DMS153 (cell line): ENCODE measurements at places on chromosomes 12 and 14.

DNA sequence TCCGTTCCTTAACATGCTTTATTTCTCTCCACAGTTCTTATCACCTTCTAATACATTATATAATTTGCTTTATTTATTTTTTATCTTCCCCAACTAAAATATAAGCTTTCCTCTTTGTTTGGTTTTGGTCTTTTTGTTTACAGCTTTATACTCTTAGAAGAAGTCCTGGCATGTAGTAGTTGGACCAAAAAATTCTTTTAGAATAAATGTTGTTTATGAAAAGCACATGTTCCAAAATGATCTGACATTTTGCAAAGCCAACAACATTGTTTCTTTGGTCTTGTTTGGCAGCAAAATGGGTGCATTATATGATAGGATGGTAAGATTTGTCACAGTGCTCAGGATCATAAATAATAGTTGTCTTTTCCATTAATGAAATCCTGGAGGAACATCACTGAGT is 312.5 kb downstream of the LRIG3 start:
- no peak for DNase-seq

DNA sequence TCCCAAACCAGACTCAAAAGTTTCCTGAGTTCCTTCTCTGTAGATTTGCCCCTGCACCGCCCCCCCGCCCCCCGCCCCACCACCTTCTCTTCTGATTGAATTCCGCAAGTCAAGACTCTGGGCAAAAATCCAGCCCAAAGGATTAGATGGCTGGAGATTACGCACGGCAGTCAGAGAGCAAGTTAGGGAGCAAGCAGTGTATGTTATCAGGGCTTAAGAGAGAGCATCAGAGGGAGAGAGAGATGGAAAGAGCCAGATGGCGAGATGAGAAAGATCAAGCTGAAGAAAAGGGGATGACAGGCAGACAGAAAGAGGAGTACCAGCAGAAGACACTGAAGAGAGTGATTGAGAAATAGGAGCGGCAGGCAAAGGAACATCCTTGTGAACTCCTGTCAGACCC is 13.9 kb upstream of the ANKRD33 start:
- no peak for DNase-seq

DNA sequence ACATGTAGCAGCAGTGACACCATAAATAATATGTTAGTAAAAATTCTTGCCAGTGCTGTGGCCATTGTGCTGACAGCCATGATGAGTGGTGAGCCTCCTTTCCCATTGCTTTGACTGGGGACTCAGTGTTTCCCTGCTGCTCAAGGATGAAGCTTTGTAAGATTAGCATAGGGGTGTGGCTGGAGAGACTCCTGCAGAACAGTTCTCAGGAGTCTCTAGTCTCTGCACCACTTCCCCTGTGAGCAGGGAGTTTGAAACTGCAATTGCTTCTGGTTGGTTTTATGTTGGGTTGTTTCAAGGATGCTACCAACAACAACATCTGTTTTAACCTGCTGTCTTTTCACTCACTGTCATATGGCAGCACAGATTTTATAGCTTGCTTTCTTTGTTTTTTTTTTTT is 41.4 kb downstream of the ZC3H14 start:
- DNase-seq = no peak

GRCh38 chr14:39680777-39681176 is 248.5 kb upstream of the FBXO33 start:
- no peak for DNase-seq

- DNase-seq = no peak
Measured at GRCh38 chr14:50772412-50772811, 58.5 kb downstream of the NIN start.

- DNase-seq = no peak
Measured at GRCh38 chr12:11688831-11689230, 39.4 kb downstream of the ETV6 start.

DNA sequence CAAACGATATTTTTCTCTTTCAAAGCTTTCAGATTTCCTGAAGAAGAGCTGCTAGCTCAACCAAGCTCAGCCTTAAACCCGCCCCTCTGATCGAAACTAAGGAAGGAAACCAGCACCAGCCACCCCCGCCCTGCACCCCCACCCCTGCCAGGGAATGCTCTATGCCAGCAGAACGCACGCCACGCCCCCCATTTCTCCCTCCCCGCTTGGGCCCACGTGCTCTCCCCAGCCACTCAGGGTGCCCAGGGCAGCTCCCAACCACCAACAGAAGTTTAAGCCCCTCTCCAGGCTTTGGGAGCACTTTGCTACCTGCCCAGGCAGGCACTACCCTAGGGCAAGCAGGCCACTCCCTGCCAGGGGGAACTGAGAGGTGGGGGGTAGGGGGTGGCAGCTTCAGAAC is 18.8 kb upstream of the KRT78 start:
- DNase-seq = no peak

GRCh38 chr12:49784756-49785409 is 43.3 kb downstream of the NCKAP5L start:
- no peak for DNase-seq

DNA sequence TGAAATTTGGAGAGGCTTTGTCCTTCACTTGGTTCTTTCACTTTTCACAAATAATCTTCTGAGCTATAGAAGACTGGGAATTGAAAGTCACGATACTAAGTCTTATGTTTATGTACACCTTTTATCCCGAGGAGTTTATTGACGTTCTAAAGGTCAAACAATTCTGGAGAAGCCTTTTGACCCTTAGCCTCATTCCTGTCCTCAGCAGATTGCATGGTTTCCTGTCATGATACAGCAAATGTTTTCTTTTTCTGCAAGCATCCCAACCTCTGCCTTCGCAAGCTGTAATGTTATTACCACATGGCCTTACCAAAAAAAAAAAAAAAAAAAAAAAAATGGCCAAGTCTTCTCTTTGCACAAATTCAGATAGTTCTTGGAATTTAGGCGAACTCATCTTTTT is 411.7 kb upstream of the FLRT2 start:
- no peak for DNase-seq

- DNase-seq = no peak
Measured at GRCh38 chr14:97376310-97376709, 579.1 kb downstream of the VRK1 start.

- no peak for DNase-seq
Measured at GRCh38 chr12:20039562-20039961, 328.8 kb upstream of the PDE3A start.

DNA sequence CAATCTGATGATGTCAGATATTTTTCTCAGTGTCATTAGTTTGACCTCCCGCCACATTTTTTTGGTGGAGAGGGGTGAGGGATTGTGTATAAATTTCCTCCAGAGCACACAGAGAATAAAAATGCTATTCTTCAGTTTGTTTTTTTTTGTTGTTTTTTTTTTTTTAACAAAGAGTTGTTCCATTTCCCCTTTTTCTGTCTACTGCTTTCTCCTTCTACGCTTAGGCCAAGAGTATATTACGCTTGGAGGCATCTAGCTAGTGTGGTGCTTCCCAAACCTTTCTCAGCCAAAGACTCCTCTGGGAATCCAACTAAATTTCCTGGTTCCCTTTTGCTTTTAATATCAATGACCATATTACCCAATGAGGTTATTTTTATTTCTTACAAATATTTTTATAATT is 465.6 kb downstream of the ZFP36L1 start:
- DNase-seq = no peak

DNA sequence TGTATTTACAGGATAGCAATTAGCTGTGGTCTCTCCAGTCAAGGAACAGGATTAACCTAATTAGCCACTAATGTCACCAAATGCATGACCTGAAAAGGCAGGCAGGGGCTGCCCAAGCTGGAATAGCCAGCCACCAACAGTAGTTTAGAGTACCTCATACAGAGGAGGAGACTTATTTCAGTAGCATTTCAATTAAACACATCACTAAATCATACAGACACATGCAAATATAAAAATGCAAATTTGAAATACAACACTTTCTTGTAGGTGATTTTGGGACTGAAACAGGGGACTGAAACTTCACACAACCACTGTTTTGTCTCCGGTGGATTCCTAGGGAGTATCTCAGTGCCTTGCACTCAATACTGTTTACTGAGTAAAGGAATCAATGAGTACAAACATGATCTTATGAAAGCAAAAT is 636 bp upstream of the IFNG-AS1 start:
- no peak for DNase-seq
